Activated effector memory CD4-positive, alpha-beta T cell treated with anti-CD3 and anti-CD28 coated beads, Interleukin-2, amount 50 U/mL, for 16 hours (primary cell): ENCODE measurements at places on chromosomes 3 and 15.

DNA sequence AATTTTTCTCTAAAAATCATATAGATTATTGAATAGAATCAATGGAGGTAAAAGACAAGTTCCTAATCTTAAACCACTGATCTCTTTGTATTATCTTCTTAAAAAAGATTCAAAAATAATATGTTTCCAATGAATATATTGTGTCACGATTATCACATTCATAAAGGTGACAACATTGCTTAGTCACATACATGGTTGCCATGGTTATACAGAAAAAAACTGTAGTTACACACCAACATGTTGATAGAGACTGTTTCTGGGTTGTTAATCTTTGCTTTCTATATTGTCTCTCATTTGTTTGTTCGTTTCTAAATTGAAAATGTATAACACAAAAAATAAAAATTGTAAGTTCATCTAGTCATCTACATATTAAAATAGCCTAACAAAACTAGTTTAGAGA, 376.0 kb upstream of the ALCAM start:
- no peak for DNase-seq

DNA sequence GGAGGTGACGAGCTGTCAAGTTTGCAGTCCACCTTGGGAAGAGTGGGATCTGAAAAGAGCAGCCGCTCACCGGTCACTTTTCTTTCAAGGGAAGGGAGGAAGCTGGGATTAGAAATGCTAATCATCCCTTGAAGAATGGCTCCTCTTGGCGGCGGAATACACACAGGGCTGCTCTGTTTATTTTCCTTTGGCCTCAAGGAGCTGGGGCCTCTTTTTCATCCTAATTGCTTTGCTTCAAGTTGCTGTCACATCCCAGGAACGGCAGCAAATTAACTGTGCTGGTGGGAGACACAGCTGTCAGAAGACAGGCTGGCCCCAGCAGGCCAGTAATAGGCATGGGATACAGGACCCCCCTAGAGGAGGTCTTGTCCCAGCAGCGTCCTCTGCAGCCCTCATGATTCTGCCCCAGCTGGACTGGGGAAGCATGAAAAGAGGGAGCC, 6.7 kb downstream of the KBTBD13 start:
- no peak for DNase-seq

- no peak for DNase-seq
These were observed 23.7 kb downstream of the P3H2 start for GRCh38 chr3:190097025-190097424.

DNA sequence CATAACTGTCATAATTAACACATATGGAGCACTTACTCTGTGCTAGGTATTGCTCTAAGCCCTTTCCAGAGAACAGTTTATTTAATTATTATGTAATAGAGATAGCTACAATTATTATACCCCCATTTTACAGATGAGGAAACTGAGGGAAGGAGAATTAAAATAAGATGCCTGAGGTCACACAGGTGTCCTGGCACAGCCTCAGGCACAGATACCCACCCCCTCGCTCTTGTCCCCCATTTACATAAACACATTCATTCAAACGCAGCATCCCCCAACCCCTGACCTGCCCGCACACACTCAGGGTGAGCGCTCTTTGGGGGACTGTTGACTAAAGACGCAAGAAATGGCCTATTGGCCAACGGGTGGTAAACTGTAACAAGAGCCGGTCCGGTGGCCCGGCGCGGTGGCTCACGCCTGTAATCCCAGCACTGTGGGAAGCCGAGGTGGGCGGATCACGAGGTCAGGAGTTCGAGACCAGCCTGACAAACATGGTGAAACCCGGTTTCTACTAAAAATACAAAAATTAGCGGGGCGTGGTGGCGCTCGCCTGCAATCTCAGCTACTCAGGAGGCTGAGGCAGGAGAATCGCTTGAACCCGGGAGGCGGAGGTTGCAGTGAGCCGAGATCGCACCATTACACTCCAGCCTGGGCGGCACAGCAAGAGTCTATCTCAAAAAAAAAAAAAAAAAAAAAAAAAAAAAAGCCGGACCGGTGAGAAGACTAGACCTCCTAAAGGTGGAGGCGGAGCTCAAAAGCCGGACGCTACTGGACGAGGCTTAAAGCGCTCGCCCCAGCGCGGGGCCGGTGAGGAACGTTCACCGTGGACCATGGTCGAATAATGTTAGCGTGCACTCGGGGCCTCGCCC, 1.9 kb upstream of the ISL2 start:
- DNase-seq, result no peak

- no peak for DNase-seq
These were observed 115.8 kb downstream of the PLCH1 start for GRCh38 chr3:155629056-155629455.

DNA sequence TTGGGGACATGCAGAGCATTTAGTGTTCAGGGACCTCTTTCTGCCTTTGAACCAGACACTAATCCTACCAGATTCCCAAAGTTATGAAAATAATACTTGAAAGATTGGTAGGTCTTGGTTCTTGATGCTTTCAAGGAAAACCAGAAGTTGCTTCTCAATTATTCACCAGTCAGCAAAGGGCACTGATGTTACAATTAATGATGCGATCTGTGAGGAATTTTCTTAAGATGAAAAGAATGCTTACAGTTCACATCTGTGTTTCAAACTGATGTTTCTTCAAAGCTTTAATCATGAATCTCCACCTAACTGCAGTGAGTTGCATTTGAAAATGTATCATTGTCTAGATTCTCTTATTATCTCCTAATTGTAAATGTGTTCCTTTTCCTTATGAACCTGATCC, 161.0 kb downstream of the NAALADL2 start:
- no peak for DNase-seq

GRCh38 chr3:194045289-194045688, 90.7 kb upstream of the HES1 start:
- no peak for DNase-seq
